Hematopoietic multipotent progenitor cell (in vitro differentiated cells): ENCODE measurements at places on chromosomes 1 and 21. TPM values are rescaled to one million over a fixed set of nuclear protein-coding genes. Genes with fewer than 3 reads are reported as not detected.

DNA sequence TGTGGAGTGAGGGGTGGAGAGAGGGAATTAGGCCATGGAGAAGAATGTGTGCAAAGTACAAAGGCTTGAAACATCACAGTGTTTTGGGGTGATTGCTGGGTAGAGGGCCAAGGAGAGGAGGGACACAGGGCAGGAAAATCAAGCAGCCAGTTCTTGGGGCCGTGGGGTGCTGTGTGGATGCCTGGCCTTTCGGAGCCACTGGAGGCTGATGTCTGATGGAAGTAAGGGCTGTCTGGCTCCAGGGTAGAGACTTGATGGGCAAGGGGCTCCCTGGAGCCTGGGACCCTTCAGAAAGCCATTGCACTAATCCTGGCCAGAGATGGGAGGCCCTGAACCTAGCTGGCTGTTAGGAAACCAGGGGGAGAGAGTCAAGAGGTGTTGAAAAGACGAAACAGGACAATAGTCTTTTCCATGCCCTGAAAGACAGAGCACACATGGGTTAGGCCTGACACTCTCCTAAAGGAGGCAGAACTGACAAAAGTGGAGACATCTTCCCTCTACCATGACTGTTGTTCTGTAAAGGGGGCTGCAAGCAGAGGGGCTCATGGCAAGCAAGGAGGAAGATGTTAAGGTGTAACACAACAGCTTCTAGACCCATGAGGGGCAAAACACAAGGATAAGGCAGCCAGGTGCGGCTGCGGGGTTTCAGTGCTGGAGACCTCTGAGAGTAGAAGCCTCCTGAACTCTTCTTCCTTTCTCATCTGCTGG lies 21.0 kb downstream of the ATF3 start:
- no peak for DNase-seq

DNA sequence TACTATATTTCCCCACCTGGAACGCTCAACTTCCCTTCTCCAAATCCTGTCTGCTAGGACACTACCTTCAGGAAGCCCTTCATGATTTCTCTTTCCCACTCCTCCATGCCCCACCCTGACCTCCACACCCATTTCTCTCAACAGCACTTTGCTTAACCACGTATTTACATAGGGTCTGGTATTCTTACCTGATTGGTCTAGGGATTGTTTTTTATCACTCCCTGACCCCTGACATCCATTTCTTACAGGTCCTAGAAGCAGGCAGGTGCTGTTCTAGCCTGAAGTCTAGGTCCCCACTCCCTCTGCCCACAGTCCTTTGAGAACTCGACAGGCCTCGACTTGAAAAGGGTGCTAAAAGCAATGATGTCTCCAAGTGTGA lies 47.5 kb downstream of the DMAP1 start:
- no peak for DNase-seq

DNA sequence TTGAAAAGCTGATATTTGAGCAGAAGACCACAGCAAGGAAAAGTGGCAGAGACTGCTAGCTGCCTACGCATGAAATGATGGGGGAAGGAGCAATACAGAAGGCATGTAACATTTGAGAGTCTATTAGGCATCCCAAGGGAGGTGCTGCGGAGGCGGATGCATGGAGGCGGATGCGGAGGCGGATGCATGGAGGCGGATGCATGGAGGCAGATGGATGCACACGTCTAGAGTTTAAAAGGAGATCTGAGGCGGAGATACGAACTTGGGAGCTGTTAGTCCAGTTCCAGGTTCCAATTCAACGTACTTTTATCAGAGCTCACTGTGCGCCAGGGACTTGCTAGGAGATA lies 744 bp upstream of the DDX20 start:
- no peak for DNase-seq

DNA sequence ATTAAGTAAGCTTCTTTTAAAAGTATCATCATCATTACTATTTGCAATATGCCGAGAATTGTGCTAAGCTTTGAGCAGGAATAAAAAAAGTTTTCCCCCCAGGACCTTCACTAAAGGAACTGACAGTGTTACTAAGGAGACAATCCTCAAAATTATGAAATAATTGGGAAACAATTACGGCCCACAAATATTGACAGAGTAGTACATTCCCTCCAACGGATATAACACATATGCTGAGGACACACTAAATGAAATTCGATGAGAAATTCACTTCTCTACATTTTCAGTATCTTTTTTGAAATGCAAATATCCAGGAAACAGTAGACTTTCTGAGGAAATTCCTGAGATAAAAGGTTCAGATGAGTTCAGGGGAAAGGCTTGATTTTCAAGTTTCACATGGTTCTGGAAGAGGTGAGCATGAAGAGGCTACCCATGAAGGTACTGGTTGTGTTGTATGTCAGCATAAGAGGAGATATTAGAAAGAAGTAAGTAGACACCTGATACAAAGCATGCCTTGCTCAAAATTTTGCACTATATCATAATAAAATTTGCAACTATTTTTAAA lies 171.2 kb upstream of the NR5A2 start:
- no peak for DNase-seq

GRCh38 chr1:15418806-15419515 lies 9.3 kb downstream of the EFHD2 start:
- DNase-seq = no peak

- no peak for DNase-seq
These were observed 21.4 kb downstream of the RPS6KA1 start for GRCh38 chr1:26550946-26551345.

Gene OR6P1
- not detected for total RNA-seq

Gene RNU1-3
- under 0.01 TPM for total RNA-seq

Gene ACOT11
- 23.7 TPM for total RNA-seq

- DNase-seq = no peak
These were observed 106.0 kb downstream of the PCNX2 start for GRCh38 chr1:233189526-233189925.

DNA sequence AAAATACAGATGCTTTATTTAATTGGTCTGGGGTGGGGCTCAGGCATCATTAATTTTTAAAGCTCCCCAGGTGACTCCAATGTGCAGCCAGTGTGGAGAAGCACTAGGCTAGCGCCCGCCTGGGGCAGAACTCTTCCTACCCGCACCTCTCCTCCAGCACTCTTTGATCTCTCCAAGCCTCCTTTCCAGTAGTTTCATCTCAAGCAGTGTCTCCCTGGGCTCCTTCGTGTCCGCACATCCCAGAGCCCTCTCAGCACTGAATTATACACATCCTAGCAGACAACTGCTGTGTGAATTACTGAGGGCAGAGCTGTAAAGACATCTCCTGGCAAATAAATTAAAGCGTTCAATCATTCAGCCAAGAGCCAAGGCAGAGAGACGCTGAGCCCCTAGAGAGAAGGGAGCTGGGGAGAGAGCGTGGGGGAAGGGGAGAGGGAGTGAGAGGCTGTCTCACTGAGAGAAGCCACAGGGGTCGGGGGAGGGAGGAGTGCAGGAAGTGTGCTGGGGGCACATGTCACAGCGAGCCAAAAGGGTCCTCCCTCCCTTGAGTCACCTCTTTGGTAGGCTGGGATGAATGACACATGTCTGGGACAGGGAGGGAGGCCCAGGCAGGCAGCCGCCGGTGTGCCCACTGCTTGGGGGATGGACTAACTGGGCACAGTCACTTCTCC lies 21.0 kb upstream of the PARP1 start:
- peak; percentile 81 for DNase-seq

GRCh38 chr1:171251042-171251951 lies 3.0 kb downstream of the FMO1 start:
- no peak for DNase-seq

DNA sequence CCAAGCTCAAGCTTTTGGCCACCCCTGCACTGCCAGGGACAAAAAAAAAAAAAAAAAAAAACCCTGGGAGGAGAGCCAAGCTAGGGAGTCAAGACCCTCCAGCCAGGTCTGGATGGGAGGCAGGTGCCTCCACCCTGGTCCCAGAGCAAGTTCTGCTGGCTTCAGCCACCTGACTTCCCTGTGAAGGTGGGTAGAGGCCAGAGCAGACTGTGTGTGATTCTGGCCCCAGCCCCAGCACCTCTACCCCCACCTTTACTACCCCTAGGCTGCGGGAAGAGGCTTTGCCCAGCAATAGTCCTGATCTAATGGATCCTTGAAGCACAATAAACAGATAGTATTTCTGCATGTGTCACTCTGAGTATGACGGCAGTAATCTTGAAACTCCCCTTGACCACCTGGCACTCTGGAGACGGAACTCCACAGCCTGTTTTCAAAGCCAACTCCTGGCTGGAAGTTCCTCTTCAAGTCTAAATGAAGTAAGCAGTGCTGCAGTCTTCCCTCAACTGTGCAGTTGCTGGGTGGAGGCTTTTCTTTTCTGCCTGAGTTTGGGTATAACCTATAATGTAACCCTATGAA lies 9.8 kb downstream of the PDZK1IP1 start:
- no peak for DNase-seq
